ENCODE measurements at places on chromosomes 1 and 21. TPM values are rescaled to one million over a fixed set of nuclear protein-coding genes. Genes with fewer than 3 reads are reported as not detected.

The SYDE2 gene
- total RNA-seq: 6.2 TPM

The NBPF10 gene
- total RNA-seq: 1.9 TPM

The CRABP2 gene
- total RNA-seq: 4.6 TPM

The CA14 gene
- not detected for total RNA-seq

The MARK1 gene
- total RNA-seq: not detected

The CD48 gene
- total RNA-seq: 399 TPM

The EPS8L3 gene
- total RNA-seq: not detected

The ANKRD34A gene
- 0.62 TPM for total RNA-seq

The CSF3R gene
- total RNA-seq: 0.31 TPM

The MAP1LC3C gene
- total RNA-seq: not detected

The GJA9 gene
- not detected for total RNA-seq

The OR2T6 gene
- total RNA-seq: not detected

The OSCP1 gene
- total RNA-seq: 1.8 TPM

The HSPA13 gene
- total RNA-seq: 54.3 TPM

The ACTL8 gene
- not detected for total RNA-seq

The ZMYND12 gene
- 0.56 TPM for total RNA-seq

The C8A gene
- not detected for total RNA-seq

The CD1D gene
- not detected for total RNA-seq

The TLCD4 gene
- not detected for total RNA-seq

The CTSE gene
- not detected for total RNA-seq

The SLC19A2 gene
- 6.1 TPM for total RNA-seq

The DDOST gene
- 97.5 TPM for total RNA-seq

The GSTM1 gene
- total RNA-seq: 14.0 TPM

The AQP10 gene
- total RNA-seq: not detected

The S100PBP gene
- 26.6 TPM for total RNA-seq

The NOC2L gene
- 54.7 TPM for total RNA-seq

The PIGR gene
- total RNA-seq: not detected

The MAP3K21 gene
- total RNA-seq: 0.73 TPM

The VSIG8 gene
- not detected for total RNA-seq

The CFHR5 gene
- not detected for total RNA-seq

The CA6 gene
- total RNA-seq: 1.6 TPM

The ID3 gene
- 44.2 TPM for total RNA-seq

The PM20D1 gene
- total RNA-seq: 0.67 TPM

The ZSWIM5 gene
- total RNA-seq: 1.8 TPM

The NTRK1 gene
- 1.5 TPM for total RNA-seq
